T-helper 1 cell (primary cell): ENCODE measurements at places on chromosomes 16 and 17.

DNA sequence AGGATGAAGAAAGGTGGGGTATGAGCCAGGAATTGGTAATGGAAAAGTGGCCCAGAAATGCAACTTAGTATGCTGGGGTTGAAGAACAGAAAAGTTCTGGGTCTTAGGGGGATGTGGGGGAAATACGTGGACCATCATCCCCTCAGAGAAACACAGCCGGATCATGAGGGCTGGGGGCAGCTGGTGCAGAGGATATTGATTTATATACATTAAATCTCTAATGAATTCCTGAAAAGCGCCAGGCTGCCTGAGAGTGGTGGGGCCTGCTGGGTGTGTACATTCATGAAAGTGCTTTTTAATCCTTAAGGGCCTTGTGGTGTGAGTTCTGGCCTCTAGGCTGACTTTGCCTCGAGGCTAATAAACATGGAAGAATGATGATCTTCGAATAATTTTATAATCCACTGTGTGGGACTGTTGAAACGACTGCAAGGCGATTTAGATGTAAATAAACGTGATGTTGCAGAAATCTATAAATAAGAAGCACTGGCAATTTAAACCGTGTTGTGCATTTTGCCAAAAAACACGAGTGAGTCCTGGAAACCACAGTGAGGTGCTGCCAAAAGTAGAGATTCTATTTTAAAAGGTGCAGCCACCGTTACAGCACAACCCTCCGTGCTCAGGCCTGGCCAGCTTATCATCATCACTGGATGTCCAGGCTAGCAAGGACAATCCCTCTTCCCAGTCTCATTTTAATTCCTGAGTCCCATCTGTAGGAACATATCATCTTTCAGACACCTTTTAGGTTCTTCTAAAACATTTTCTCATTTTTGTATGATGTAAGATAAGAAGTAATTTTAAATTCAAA is 32.1 kb downstream of the PRKAR1A start:
- DNase-seq: no peak

GRCh38 chr17:78128551-78129350 is at the start of gene TMC6:
Gene TMC6 (minus strand): TSS chr17:78128755. CDS start chr17:78126832, 1,923 bp downstream.
- peak; percentile 85 for DNase-seq

DNA sequence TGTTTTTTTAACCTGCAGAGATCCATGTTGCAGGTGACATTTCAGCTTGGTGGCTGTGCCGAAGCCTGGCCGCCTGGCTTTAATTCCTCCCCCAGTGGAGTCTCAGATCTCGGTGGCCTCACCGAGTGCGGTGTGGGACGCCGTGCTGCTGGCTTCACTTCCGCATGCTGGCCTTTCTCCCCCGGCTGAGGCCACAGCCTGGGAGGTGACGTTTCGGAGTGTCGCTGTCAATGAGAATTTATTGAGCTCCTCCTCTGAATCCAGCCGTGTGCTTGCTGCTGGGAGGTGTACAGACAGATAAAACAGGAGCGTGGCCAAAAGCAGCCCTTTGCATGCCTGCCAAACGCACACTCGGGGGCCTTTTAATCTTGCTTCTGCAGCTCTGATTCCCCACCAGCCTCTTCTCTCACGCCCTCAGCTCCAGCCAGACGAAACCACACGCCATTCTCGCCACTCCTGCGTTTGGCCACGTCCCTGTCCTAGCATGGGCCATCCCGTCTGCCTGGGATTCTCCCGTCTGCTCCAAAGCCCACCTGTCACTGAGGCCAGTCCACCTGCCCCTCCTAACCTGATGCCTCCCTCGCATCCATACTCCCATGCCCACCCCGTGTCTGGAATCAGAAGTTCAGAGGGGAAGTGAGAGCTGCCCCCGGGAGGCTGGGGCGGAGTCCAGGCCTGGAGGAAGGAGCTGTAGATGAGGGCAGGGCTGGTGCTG is 3.6 kb downstream of the GSE1 start:
- no peak for DNase-seq

GRCh38 chr16:65961476-65962143 is 404.9 kb upstream of the CDH5 start:
- no peak for DNase-seq

DNA sequence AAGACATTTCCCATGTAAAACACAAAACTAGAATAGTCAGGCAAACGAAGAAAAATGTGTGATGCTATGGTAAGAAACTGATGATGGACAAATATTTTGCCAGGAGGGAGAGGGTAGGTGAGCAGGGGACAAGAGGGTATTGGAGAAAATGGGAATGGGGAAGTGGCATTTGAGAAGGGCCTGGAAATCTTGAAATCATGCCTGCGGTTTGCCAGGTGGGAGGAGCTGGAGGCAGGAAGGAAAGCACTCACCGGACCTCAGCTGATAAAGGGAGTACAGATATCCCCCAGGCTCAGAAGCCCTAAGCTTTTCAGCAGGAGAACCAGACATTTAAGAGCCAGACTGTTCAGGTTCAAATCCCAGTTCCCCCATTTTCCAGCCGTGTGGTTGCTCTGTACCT is 103.6 kb downstream of the GSG1L start:
- DNase-seq: no peak

- no peak for DNase-seq
Measured at GRCh38 chr17:7553356-7553755, 4.5 kb downstream of the TNFSF12 start.

GRCh38 chr16:52372313-52372712 is 174.6 kb downstream of the TOX3 start:
- no peak for DNase-seq

GRCh38 chr16:58499615-58500351 is at the start of gene NDRG4:
Gene NDRG4 (plus strand): TSS chr16:58500143. CDS start chr16:58500249, 106 bp downstream.
- DNase-seq: no peak

- DNase-seq: no peak
Measured at GRCh38 chr16:31513126-31513525, 4.9 kb upstream of the RUSF1 start.

GRCh38 chr17:80720610-80721577 is 176.3 kb downstream of the RPTOR start:
- peak; percentile 63 for DNase-seq

DNA sequence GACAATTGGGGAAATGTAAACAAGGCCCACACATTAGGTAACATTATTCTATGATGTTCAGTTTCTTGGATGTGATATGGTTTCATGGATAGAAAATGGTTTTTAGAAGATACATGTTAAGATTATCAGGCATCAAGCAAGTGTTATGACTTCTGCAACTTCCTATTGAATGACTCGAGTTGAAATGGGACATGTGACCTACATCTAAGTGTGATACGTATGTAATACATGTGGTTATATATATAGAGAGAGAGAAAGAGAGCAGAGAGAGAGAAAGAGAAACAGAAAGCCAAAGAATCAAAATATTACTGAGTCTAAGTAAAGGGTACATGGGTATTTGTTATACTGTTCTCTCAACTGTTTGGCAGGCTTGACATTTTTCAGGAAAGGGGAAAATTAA is 1.7 kb downstream of the TMEM170A start:
- DNase-seq: no peak

DNA sequence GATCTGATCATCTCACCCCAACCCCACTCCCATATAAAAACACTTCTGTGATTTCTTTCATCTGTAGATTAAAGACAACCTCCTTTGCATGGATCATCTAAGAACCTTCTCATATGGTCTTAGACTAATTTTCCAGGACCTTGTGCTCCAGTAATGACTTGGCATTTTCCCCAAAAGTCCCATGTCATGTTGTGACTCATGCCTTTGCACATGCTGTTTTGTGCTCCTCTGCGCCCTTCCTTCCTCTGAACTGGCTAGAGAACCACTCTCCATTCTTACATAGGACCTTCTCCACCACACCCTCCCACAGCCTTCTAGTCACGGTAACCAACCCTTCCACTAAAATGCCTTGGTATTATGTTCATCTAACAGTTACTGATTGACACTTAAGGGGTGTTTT is 99.5 kb upstream of the AXIN2 start:
- no peak for DNase-seq

DNA sequence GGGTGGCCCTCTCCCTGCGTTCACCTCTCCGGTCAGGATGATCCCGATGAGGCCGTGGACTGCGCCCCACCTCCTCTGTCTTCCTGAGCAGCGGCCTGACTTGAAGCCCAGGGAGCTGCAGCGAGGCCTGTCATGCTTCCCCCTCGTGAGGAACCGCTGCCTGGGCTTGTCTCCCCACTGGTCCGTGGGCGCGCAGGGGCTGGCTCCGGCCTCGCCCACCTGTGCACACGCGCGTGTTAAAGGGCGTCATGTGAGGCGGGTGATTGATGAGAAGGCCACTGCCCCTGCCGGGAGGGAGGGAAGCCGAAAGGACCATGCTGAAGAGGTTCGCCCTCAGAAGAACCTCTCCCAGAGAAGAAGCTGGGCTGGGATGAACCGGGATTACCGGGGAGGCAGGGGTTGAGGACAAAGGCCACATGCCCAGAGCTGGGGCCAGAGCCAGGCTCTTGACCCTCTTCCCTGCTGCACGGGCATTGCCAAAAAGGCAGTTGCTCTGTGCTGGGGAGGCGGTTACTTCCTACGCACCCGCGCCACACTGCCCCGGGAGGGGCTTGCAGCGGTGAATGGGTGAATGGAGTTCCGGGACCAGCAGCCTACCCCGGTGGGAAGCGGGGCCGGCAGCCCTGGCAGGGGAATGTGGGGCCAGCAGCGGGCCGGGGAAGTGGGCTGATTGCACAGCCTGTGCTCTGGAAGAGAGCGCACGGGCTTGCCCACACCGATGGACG is 85.9 kb upstream of the GSE1 start:
- DNase-seq: no peak

DNA sequence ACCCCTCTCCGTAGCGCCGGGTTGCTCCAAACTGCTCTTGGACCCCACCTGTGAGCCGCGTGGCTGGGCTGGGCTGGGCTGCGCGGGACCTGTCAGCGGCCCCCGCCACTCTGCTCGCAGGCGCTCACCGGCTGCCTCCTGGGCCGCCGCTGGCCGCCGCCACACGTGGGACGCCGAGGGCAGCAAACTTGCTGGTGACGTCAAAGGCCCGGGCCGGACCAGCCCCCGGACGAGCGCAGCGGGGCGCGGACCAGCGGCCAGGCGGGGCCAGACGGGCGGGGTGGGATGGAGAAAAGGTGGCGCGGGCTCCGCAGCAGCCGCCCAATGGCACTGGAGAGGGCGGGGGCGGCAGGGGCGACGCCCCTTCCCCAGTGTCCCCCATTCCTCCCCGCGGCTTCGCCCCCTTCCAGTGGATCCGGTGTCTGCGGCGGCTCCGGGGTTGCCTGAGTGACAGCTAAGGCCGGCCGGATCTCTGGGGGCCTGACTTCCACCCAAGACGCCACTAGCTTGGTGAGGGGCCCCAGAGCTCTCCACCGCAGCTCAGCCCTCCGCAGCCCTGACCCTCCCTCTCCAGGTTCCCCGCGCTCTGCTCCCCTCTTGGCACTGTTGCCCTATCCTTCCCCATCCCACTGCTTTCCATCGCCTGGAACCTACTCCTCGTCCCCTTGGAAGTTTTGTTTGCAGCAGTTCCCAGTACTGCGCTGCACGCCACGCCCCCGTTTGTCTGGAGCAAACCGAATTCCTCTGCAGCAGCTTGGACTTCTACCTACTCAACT is at the start of gene HS3ST3A1:
TSS of gene HS3ST3A1 (minus strand) at position 154 of the 776 bp plus-strand sequence. CDS start 800 bp downstream, outside the sequence.
- DNase-seq: no peak

DNA sequence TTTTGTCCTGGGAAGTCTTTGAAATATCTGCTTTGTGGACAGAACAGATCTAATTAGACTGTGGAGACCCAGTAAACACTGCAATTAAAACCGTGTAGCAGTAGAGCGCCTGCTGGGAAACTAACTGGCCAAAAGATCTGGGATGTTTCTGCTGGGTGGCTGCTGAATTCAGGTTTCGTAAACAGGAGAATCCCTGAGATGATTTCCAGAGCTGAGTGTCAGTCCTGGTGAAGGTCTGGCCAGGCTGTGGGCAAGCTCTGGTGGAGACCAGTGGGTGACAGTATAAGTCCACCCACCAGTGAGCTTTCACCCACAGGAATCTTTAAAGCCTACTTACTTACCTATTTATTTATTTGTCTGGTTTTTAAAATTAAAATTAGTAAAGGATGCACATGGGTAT is 257.2 kb downstream of the IRF8 start:
- no peak for DNase-seq

- DNase-seq: no peak
Measured at GRCh38 chr16:81478876-81479511, 34.4 kb downstream of the CMIP start.

DNA sequence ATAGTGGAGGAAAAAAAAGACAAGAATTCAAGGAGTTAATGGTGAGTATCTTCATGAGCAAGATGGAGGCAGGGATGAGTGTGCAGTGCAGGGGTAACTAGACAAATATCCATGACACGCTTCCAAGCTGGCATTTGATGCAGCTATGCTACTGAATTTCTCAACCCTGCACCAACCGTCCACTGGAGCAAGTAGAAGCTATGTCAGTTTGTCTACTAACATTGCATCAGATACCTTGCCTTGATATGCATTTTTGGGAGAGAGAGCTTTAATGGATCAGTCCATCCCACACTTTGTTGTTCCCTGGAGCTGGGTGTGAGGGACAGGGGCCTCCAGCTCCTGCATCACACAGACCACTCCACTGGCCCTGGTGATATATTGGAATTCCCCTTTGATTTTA is 16.4 kb downstream of the CCL11 start:
- no peak for DNase-seq

- no peak for DNase-seq
Measured at GRCh38 chr16:78284957-78285434, 185.5 kb downstream of the WWOX start.

DNA sequence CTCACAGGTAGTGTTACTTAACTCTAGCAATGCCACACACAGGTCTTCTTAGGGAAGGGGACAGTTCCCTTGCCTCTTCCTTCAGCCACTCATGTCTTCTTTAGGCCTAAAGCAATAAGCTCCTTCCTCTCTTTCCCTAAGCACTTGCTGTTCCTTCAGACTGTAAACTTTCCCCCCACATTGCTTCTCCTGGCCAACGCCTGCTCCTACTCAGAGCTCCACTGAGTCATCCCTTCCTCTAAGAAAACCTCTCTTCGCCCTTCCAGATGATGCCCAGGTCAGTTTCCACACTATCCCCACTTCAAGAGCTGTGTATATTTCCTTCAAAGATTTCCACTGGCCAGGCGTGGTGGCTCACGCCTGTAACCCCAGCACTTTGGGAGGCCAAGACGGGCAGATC is 12.5 kb upstream of the EPOP start:
- DNase-seq: no peak

- peak; percentile 27 for DNase-seq
Measured at GRCh38 chr16:77171745-77172635, 19.0 kb upstream of the MON1B start.

DNA sequence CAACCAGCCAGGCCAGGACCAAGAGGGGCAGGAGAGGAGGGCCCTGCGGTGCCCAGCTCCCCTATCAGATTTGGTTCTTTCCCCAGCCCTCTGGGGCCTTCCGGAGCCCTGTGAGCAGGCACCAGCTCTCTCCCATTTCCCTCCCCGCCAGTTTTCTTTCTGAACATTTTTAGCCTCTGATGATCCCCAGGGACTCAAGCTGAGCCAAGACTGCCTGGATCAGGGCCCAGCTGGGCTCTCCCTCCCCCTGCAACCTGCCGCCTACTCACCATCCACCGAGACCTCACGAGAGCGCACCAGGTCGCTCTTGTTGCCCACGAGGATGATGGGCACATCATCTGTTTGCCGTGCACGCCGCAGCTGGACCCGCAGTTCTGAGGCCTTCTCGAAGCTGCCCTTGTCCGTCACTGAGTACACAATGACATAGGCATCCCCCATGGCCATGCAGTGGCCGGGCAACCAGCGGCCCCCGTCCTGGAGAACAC is 2.0 kb downstream of the RRAD start:
- no peak for DNase-seq
